ENCODE measurements at places on chromosomes 2 and 18.

DNA sequence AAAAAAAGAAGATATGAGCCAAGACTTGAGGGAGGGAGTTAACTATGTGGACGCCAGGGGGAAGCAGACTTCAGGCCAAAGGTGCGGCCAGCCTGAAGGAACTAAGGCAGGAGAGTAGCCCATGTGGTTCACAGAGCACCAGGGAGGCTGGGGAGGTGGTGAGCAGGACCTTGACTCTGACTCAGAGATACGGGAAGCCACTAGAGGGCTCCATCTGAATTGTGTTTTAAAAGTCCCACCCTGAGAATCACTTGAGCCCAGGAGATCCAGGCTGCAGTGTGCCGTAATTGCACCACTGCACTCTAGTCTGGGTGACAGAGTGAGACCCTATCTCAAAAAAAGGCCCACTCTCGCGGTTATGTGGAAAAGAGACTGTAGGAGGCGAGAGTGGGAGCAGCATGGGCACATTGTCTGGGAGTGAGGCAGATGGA, 12.3 kb downstream of the CEP192 start:
- no peak for DNase-seq

GRCh38 chr2:82139979-82140611, 1835.5 kb upstream of the LRRTM1 start:
- no peak for DNase-seq

GRCh38 chr18:49849331-49850217, 36.2 kb upstream of the ACAA2 start:
- no peak for DNase-seq

DNA sequence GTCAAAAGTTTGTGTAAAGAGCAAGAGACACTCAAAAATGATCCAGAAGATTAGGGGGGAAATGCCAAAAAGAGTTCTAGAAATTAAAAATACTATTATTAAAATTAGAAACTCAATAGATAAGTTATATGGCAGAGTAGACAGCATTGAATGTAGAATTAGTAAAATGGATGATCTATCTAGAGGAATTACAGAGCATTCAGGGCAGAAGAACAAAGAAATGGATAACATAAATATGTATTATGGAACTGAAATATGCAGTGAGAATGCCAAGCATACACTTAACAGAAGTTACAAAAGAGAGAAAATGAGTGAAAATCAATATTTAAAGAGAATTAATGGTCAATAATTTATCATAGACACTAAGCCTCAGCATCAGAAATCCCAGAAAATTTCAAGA, 33.2 kb upstream of the OR6B3 start:
- no peak for DNase-seq

DNA sequence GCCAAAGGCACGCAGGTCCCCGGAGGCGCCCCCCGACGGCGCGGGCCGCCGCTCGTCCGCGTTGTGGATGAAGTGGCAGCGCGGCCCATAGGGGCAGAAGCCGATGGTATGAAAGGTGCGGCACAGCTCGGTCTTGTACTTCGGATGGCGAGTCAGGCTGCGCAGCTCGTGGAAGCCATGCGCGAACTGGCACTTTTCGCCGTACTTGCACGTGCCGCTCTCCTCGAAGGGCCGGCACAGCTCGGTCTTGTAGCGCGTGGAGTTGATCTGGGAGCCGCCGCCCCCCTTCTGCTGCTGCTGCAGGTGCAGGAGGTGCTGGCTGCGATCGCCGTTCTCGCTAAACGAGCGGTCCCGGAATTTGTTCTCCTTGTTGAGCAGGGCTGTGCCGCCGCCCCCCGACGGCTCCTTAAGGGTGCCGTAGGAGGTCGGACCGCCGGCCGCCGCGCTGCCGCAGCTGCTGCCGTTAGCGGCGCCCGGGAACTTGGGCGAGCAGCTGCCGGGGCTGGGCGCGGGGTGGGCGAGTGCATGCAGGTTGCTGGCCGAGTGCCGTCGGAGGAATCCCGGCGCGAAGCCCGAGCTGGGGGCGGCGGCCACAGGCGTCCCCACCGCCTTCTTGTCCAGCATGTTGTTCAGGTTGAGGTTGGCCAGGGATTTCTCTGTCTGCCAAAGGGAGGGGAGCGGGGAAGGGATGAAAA, 1.2 kb downstream of the ZFP36L2 start:
- peak; percentile 45 for DNase-seq

- no peak for DNase-seq
These were observed 125.9 kb upstream of the MYCN start for GRCh38 chr2:15814403-15814802.

DNA sequence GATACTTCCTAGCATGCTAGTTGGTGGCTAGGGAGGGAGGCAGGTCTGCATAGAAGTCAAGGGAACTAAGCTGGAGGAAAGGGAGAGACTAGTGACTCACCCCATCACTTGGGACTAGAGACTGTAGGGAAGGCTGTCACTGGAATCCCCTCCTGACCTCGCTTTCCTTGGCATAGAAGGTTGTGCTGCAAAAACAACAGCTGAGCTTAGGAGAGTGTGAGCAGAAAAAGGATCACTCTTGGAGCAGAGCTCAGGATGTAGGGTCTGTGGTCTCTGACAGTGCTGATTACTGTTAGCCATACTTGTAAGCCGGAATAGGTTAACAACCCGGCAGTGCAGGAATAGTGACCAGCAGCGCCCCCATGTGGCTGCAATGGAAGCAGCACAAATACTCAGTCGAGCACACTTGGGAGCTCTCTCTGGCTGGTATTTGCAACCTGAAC, 66.9 kb upstream of the SMAD2 start:
- DNase-seq: no peak

DNA sequence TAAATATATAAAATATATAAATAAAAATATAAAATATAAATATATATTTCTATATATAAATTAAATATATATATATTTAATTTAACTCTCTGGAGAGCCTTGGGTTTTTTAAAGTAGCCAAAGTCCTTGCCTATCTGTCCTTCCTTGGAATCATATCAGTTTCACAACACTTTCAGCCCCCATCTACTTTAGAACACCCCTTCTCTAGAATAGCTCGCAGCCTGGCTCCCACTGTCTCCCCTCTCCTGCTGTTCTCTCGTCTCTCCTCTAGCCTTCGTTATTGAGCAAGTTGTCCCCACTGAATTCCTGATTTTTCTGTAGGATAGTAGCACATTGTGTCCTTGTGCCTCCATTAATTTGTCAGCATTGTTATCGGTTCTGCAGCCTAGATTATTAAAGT, 677.0 kb downstream of the RNF144A start:
- no peak for DNase-seq

- DNase-seq: peak; percentile 27
These were observed 109.1 kb upstream of the CYP1B1 start for GRCh38 chr2:38185012-38185491.

GRCh38 chr2:220949466-220949865, 622.6 kb downstream of the EPHA4 start:
- no peak for DNase-seq

GRCh38 chr2:233912691-233913423, 4.3 kb upstream of the TRPM8 start:
- DNase-seq: no peak

DNA sequence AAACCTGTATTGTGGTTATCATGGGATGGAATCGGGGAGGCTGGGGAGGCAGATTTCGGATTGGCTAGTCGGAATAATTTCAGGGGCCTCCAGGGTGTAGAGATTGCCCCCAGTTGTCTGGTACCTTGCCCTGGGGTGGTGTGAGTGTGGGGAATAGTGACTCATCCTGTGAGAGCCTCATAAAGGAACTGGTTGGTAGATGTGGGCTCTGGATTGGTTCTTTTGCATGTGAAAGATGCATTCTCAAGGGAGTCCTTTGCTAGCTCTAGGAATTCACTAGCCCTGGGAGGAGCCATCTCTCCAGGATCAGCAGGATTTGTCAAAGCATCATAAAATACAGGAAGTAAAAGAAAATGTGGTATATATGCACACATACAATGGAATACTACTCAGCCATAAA, 331.6 kb downstream of the SETBP1 start:
- DNase-seq: no peak

DNA sequence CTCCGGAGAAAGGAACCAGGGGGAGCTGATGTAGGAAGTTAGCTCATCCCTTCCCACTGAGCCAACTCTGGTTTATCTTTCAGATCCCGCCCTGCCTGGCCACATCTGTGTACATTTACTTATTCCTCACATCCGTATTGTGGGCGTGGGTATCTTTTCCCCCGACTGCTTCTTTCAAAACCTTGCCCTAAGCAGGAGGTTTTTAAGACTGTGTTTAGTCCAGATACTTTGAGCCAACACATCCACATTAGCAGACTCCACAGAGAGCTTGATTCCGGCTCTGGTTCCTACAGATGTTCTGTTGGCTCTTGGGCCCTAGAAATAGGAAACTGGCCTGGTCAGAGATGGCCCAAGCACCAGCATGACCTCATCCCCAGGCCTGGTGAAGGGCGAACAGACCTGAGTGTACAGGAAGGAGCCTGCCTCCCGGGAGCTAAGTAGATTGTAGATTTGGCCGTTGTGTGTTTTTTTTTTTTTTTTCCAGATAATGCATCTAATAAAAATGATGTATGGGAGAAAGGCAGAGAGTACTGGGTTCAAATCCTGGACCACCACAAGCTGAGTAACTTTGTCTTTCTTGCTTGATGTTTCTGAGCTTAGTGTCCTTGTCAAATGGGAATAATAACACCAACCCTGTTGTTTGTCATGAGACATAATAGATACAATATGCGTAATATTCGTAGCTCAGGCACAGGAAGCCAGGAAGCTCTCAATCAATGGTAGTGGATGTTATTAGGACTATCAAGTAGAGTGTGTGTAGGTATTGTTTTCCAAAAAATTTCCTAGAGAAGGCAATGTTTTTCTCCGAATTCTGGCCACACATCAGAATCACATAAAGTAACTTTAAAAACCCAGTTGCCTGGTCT, 92.3 kb downstream of the PRKCE start:
- DNase-seq: no peak

DNA sequence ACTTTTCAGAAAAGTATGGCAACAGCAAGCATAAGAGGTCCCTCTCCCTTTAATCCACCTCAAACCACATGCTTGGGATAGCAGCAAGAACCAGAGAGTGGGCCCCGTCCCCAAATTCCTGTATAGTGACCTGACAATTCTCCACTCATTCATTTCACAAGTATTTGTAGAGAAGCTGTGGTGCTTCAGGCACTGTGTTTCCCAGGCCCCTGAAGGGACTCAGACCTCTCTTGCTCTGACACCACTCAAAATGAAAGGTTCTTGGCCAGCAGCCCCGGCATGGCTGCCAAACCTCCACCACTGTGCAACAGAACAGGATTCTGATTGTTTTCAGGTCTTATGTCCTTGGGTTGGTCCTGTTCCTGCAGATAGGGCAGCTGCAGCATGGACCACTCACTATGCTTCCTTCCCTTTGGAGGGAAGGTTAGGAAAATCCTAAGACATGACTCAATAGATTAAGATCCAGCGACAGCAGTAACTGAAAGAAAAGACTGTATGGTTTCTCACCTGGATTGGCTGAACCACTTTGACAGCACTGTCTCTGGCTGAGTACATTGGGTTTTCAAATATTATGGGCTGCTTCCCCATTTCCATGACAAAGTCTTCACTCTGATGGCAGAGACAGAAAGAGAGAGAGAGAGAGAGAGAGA, 67.6 kb downstream of the DHRS9 start:
- no peak for DNase-seq

DNA sequence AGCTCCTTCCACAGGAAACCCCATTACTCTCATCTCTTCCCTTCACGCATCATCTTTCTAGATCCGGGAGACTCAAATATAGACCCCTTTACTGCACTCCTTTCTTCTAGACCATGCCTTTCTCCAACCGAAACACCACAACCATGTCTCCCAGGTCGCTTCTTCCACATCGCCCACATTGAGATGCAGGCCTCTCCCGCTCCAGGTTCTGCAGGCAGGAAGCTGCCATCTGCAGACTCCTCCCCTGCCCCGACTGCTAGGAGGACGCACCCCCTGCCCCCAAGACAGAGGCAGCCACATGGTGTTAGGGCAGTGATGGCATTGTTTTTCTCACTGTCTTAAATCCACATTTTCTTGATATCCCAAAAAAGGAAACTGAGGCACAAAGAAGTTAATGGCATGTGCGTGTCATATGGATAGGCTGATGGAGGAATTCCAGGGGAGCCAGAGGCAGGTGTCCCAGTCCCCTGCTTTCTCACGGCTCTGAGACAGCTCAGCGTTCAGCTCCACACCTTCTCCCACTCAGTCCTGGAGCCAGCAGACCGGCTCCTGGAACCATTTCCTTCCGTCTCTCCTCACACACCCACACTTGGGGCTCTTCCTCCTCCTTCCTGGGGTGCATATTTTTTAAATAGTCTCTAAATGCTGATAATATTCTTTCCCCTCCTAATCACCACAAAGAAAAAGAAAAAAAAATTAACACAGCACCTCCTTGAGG, 438.4 kb downstream of the EIPR1 start:
- DNase-seq: no peak

DNA sequence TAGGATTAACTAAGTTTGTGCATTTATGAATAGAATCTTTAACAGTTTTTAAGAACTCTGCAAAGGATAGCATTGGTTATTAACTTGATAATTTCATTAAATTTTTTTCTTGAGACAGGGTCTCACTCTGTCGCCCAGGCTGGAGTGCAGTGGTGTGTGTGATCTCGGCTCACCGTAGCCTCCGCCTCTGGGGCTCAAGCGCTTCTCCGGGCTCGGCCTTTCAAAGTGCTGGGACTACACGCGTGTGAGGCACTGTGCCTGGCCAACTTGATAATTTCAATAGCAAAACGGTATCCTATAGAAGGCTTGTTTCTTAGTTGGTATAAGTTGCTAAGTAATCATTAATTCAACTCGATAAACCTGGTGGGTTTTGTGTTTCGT, 38.0 kb downstream of the ADNP2 start:
- DNase-seq: no peak
